ENCODE measurements at places on chromosomes 2 and 18.

- no peak for DNase-seq
Observed at GRCh38 chr2:128395640-128396499, 77.2 kb upstream of the HS6ST1 start.

DNA sequence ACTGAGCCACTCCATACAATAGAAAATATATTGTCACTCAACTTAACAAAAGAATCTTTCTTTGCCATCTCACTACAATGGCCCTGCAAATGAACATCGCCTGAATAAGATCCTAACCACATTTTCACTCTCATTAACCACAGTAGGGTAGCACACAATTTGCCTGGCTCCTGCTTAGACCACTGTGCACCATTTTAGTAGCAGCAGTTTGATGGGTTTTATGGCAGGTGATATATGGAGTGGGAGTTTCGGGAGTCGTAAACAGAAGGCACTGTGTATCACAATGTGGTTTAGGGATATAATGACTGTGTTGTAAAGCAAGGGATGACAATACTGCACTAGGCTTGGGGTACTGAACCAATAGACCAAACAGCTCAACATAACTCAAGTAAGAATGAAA lies 617.4 kb downstream of the BCL11A start:
- DNase-seq: no peak

- DNase-seq: no peak
Observed at GRCh38 chr2:200673191-200673590, 87.4 kb downstream of the AOX1 start.

GRCh38 chr18:35680139-35680551 lies 98.6 kb downstream of the GALNT1 start:
- no peak for DNase-seq

DNA sequence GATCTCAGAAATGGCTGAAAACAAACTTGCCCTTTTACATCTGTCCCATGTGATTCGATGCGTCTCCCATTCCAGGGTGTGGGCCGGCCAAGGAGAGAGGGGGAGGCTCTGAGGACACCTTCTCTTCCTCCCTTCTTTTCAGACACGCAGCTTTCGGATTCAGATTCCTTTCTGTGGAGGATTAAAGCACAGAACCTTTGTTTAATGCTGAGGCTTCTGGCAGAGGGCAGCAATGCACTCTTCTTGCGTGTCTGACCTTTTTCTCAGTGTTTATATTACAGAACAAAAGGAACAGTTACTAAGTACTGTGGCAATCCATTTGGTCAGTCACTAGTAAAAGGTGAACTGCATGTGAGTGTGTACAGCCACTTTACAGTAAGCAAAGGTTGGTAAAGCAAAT lies 268.9 kb upstream of the CCDC68 start:
- DNase-seq: no peak

GRCh38 chr2:3454802-3455201 lies 64.5 kb downstream of the ADI1 start:
- DNase-seq: no peak

DNA sequence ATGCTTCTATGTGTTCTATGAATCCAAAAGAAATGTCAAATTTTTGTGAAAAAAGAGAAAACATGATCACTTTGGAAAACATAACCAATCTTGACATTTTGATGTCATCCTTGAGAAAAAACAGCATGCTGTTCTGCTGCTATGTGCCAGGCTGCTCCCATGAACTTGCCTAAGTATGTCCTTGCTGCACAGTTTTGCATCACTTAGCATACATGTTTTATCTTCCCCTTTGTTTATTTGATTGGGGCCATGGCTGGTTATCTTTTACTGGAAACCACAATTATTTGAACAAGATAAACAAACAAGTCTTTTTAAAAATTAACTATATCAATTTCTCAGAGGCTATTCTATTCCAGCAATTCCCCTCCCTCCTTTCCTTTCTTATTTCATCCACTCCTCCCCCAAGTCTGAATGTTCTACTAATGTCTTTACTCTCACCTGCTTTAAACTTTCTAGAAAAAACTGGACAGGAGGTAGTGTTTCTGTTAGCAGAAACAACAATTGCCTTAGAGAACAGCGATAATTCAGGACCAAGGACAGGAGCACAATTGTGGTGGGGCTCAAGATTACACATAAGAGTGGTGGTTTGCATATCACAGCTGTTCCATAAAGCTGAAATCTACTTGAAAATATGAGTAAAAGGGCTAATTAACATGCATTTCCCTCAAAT lies 6.7 kb downstream of the AOX1 start:
- DNase-seq: no peak

- DNase-seq: peak; percentile 61
Observed at GRCh38 chr18:79411614-79412526, 16.1 kb downstream of the NFATC1 start.

DNA sequence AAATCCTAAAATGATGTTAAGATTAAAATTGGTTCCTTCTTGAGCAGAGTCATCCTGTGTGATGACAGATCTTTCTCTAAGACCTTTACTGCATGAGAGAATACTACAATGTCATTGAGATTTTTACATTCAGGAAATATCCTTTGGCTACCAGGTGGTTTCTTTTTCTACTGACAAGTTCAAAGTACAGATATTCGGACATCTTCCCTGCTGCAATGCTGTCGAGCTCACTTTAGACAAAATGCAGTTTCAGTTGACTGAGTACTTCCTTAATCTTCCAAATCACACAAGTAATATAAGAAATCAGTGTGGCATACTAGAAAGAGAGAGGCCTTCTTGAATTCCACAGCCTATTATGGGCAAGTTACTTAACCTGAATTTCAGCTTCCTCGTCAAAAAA lies 207.9 kb upstream of the ACVR2A start:
- no peak for DNase-seq

- peak; percentile 64 for DNase-seq
Observed at GRCh38 chr2:177724398-177725287, 332.1 kb downstream of the AGPS start.

DNA sequence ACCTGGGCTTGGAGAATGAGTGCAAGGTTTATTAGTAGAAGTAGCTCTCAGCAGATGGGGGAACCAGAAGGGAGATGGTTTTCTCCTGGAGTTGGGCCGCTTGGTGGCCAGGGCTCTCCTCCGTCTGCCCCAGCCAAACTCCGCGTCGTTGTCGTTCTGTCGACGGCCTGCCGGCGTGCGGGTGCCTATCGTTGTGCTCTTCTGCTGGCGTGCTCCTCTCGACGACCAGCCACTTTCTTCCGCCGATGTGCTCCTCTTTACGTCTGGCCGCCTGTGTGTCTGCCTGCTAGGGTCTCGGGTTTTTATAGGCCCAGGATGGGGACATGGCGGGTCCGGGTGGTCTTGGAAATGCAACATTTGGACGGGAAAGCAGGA lies 119.1 kb downstream of the BMPR2 start:
- no peak for DNase-seq

- no peak for DNase-seq
Observed at GRCh38 chr2:102736110-102736409, 25.8 kb upstream of the TMEM182 start.

- peak; percentile 81 for DNase-seq
Observed at GRCh38 chr18:48408727-48409590, at the start of gene ZBTB7C. ZBTB7C (minus strand) TSS chr18:48409383.

GRCh38 chr18:62258616-62259015 lies 66.5 kb upstream of the TNFRSF11A start:
- DNase-seq: no peak

DNA sequence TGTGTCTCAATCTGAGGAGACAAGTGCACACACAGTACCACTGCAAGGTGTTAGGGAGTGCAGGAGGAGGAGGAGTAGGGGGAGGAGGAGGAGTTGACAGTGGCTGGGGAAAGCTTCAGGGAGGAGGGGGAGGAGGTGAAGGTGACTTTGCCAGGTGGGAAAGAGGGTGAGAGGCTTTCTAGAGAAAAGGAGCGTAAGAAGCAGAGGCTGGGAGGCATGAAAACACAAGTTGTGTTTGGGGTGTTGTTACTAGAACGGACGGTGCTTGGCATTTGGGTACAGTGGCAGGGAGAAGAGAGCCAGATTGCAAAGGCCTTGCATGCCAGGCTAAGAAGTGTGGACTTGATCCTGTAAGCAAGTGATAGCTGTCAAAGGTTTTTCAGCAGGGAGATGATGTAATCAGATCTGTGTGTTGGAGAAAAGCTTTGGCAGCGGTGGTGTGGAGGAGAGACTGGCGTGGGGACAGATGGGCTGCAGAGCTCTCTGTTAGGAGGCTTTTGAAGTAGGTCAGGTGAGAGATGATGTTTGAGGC lies 16.2 kb downstream of the TANC1 start:
- peak; percentile 63 for DNase-seq

DNA sequence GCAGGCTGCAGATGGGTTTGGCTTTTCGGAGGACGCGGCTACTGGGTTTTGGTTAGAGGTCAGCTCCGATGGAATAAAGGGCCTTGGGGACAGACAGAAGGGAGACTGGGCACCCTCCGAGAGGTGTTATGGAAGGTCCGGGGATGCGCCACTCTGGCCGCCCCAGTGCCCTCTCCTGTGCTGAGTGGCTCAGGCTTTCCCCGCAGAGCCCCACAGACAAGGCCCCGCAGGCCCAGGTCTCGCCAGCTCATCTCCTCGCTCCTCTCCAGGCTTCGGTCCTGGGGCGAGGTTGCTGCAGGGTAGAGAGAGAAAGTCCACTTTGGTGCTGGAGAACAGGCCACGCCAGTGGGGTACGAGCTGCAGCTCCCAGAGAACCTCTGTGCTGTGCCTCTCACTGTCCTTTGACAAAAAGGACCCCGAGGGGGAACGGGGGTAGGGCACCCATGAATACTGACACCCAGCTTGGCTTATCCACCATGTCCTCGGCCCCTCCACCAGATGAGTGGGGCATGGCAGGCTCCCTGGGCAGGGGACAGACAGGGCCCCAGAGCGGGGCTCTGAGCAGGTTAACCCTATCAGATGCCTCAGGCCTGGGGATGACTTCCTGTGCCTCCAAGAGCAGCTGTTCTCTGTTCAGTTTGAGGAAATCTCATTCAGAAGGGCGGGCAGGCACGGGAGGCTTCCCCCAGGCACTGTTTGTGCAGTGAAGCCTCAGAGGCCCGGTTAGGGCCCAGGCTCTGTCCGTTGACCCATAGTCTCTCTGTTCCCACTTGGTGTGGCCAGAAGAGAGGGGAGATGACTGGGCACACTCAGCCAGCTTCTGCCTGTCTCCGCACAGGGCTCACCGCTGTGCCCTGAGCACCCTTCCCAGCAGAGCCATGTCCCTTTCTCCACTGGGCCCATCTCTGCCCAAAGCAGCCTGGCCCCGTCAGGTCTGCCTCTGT lies 15.7 kb upstream of the CNNM3 start:
- no peak for DNase-seq

DNA sequence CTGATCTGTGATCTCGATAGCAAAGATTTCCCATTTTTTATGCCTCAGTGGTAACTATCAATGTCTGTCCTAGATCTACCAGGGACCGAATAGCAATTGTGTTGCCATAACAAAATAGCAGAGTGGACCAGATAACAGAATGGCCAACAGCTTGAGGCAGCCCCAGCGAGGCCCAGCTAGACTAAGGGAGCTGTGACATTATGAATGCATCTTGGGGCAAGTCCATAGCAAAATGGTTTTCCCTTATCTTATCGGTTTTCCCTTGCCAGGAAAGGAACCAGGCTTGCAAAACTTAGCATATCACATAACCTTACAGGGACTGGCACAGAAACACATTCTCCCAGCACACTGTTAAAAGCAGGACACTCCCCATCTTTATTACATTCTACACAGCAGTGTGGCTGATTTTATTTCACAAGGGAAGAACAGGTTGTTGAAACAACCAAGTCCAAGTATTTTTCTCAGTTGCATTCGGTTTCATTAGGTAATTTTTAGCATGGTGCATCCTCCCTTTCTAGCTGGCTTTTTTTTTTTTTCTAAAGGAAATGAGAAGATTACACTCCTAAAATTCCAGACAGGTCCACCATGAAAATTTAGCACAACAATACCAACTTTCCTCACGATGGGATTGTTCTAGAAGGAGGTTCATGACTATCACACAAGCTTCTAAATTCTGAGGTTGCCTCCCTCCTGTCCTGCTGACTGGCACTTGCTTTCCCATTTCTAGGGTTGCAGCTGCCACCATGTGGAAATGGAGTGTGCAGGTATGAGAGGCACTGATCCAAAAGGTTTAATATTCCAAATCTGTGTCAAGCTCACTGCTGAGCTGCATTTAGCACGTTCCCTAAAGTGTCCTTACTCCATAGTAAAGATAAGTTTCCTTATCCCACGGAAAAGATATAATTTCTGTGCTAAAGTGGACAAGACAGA lies 97.0 kb upstream of the SLC35G4 start:
- no peak for DNase-seq

DNA sequence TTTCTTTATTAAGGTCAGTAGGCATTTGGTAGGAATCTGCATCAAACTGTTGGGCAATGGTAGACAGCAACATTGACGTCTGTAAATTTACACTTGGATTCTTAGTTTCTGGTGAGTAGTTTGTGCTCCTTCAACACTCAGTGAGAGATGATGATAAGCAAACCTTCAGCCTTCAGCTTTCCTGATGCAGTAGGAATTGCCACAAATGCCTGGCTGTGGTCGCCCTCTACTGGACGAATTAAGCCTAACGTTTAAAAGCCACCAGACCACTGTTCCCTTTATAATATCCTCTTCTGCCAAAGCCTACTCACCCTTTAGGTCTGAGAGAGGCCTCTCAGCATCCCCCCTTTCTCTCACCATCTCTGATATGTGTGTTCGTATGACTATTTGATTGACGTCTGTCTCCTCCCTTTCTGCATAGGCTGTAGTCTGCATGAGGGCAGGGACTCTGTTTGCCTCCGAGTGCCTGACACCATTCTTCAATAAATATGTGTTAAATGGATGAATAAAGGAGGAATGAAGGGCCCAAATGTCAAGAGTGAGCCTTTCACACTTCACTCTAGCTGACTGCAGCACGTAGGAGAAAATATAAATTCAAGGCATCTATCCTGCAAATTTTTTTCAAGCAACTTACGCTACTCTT lies 47.0 kb upstream of the PLEKHM3 start:
- DNase-seq: peak; percentile 34

DNA sequence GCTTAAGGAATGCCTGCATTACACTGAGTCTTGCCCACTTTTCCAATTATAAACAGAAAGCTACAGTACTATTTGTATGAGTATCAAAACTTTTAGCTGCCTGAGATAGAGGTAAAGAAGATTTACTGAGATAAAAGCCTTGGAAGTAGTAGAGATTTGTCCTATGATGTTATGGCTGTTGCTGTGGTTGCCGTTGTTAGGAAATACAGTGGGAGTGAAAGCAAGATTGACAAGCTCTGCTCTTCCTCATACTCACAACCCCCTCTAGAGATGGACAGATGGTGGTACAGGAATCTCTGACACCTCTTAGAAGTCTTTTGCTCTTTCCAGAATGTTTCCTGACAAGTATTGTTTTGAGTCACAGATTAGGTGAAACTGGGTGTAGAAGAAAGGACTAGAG lies 242.5 kb downstream of the RPIA start:
- DNase-seq: no peak

DNA sequence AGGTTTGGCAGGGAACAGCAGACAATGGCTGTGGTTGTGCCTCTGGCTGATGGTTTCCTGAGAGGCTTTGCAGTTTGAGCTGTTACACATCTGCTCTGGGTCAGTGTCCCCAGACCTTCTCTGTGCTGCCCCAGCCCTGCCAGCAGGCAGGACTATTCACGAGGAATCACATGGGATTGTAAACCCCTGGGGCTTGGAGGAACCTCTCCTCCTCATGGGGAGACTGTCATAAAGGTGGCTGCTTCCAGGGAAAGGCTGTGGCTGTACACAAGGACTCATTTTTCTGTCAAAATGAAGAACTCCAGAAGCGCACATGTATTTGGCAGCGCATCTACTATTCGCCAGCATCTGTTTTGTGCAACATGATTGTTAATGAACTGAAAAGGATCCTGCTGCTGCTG lies 142.6 kb upstream of the CYP1B1 start:
- no peak for DNase-seq

- DNase-seq: peak; percentile 12
Observed at GRCh38 chr2:67322353-67323001, 74.7 kb upstream of the ETAA1 start.

Data from right cardiac atrium (tissue), 5 donors.